ENCODE measurements at places on chromosomes 4 and X.

DNA sequence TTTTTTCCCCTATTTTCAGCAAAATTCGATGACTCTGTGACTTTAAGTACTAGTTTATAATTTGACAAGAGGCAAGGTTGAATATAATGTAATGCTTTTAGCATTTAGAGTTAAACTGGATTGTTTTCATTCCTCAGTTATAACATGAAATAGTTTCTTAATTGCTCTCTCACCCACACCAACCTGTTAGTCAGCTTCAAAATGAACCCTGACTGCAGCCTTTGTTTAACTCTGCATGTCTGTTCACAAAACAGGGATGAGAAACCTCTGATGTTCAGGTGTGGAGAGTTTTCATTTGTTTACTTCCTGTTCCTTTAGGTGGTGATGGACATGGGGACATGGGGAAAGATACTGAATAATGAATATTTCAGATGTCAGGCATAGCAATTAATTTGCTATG, 49.9 kb upstream of the MND1 start:
- no peak for DNase-seq

- DNase-seq, result no peak
Measured at GRCh38 chrX:11138498-11139390, 27.6 kb downstream of the HCCS start.

DNA sequence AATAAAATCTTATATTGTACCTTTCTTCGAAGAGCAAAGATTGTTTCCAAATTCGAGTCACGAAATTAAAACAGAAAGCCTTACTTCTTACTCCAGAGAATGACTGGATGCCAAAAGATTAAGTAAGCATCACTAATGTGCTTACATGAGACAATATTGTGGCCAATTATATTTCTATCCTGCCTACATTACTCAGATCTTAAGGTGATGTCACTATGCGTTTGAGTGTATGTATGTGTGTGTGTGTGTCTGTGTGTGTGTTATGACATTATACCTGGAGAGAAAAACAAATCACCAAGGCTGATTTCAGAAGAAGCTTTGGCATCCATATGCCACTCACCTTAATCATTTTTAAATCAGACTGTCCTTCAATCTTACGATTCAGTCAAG, 556.3 kb downstream of the PPARGC1A start:
- no peak for DNase-seq

- no peak for DNase-seq
Measured at GRCh38 chr4:114132830-114133229, 153.4 kb upstream of the ARSJ start.

DNA sequence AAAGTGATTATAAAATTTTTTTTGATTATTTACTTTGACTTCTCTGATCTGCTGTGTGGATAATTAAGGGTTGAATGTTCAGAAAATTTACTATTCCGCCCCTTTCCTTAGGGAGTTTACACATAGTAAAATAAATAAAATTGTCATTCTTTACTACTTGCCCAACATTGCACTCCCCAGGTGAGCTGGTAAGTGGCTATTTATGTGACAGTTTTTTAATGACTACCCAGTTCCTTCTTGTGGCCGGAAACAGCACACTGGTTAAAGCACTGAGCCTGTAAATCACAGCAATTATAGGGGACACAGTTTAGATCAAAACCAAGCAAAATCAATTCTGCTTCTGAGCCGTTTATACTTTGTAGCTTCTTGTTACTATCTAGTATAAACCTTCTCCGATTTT, 158.1 kb downstream of the FHIP1A start:
- DNase-seq, result no peak

GRCh38 chrX:22686138-22686541, 313.6 kb upstream of the DDX53 start:
- no peak for DNase-seq

DNA sequence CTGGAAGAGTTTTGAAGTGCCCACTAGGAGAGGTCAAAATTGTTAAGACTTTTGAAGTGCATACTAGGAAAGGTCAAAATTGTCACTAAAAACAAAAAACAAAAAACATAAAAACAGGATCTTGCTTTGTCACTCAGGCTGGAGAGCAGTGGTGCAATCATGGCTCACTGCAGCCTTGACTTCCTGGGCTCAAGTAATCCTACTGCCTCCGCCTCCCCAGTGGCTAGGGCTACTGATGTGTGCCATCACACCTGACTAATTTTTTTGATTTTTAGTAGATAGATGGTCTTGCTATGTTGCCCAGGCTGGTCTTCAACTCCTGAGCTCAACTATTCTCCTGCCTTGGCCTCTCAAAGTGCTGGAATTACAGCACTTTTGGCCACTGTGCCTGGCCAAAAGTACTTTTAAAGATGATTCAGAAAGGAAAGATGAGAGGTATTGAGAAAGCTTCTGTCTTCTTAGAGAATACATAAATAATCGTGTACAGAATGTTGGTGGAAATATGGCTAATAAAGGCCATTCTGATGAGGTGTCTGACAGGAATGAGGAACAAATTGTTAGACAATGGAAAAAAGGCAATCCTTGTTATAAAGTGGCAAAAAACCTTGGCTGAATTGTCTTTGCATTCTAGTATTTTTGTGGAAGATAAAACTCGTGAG, 43.3 kb upstream of the STX18 start:
- no peak for DNase-seq

DNA sequence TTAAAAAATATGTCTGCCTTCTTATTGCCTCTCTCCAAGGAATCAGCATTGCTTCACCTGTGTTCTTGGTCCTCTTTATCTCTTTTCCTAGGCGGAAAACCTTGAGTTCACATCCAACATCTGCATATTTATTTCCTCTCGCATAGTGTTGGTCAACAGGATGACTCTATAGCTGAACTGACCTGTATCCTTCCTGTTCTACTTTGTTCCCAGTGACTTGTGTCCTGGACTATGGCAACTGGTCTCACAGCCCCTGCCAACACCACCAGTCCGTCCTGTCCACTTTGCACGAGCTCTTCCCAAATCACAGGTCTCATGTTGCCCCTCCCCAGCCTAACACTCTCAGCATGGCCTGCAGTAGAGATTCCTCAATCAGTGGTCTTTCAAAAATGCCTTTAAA, 2.0 kb downstream of the DIPK2B start:
- DNase-seq, result no peak

DNA sequence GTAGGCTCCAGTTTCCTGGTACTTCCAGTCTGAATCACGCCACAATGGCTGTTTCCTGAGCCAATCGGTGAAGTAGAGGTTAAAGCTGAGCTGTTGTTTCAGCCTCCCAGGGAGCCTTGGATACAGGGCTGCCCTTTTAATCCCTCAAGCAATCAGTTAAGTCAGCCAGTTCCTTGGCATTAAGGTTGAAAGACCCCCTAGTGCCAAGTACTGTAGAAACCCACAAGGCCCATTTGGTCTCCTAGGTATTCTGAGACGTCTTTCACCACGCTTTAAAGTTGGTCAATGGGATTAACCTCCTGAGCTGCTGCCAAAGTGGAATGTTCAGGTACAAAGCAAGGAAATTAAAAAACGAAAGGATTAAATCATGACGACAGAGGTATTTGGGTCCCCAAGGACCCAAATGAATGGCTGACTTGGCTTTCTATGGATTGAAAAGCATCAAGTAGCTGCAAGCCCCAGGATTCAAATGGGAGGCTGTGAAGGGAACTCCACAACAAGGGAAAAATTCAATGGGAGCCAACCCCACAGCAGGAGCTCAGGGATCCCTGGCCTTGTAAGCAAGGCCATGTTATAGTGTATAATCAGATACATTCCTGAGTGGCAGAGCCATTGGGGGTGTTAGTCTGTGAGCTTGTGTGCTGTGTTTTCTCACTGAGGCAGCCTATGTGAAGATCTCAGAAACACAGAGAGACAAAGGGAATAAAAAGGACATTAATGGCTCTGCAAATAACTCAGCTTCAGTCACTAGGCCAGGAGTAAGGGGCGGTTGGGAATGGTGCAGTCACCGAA, 86.0 kb downstream of the ATG4A start:
- no peak for DNase-seq

DNA sequence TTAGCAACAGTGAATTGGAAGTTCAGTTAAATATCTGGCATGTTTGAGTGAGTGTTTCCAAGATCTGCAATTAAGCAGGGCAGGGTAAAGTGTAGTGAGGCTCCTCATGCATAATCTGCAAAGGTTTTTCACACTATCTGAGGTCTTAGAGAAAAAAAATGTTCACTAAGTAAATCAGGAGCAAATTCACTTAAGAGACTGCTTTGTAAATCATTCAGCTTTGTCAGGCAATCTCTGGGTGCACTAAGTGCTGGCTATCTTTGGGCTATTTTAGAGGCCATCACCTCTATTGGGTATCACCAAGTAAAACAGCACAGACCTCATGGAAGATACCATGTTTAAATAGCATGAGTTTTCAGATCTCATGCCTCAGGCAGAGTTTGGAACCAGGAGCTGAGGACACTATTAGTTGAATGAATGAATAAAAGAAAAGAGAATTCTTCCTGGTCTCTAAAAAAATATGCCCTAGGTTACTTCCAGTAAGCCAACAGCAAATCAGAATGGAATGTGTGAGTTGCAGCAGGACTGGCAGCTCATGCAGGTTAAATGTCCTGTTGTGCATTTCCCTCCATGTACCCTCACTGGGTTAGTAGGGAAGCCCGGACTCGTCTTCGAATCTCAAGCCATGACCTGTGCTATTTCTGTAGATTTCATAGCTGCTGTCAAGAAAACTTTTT, 195.3 kb downstream of the KCNIP4 start:
- DNase-seq, result no peak

GRCh38 chr4:15320121-15320678, 107.6 kb upstream of the C1QTNF7 start:
- DNase-seq, result no peak

- DNase-seq, result no peak
Measured at GRCh38 chr4:20954541-20954940, 254.3 kb downstream of the PACRGL start.

DNA sequence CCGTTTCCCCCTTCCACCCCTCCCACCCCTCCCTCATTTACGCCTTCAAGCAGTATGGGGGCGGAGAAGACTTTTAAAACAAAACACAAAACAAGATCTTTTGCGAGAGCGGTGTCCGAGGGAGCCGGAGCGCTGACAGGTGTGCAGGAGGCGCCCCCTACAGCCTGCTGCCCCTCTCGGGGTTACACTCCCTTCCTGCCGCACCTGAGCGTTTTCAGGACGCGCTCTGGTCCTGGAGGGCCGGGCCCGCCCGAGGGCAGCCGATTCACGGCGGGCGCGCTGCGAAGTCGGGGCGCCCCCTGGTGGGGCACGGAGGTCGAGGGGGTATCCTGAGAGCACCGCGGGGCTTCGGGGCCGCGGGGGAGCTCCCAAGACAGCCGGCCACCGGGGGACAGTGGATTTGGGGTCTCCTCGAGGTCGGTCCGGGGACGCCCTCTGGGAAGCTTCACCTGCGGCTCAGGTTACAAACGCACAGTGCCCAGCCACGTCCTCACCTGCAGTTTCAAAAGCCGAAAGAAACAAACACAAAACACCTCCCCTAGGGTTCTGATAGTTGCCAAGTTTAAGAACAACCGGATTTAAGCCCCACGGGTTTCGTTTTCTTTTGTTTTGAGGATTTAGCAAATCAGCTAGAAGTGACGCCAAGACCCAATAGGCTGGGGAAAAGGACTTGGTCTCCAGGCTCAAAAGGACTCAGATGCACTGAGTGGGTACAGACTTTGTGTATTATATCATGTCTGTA, 8.0 kb upstream of the NEUROG2 start:
- DNase-seq, result no peak

DNA sequence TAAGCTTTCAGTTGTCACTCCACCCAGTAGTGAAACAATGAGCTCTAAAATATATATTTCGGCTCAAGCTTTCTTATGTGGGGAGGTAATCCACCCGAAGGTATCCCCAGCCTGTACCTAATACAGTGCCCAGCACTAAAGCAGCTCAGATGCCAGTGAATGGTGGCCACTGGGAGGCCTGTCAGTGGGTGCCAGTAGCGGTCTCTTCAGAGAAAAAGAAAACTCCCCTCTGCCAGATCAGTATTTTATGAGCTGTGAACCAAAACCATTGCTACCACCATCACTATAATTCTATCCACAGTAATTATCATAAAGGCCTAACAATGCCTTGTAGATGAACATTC, 835 bp upstream of the NFKB1 start:
- peak; percentile 26 for DNase-seq

DNA sequence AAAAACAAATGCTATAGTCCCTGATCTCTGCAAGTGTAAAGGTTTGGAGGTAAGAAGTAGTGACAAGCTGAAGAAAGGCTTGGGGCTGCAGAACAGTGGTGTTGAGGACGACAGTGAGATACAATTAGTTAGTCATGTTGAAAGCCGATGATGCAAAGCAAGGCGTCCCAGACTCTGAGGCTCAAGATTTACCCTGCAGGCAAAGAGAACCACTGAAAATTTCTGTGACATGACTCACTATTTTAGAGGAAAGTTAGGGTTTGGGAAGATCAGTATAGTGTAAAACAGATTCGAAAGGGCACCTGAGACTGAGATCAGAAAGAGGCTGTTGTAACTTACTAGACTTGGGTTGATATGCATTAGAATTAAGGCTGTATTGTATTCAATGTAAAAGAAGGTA, 281.3 kb upstream of the FTHL17 start:
- no peak for DNase-seq

GRCh38 chr4:40584517-40585141, 45.0 kb downstream of the RBM47 start:
- DNase-seq, result no peak

- DNase-seq, result no peak
Measured at GRCh38 chrX:24479924-24480323, 14.8 kb downstream of the PDK3 start.

- no peak for DNase-seq
Measured at GRCh38 chr4:74845834-74846233, 51.5 kb upstream of the BTC start.

DNA sequence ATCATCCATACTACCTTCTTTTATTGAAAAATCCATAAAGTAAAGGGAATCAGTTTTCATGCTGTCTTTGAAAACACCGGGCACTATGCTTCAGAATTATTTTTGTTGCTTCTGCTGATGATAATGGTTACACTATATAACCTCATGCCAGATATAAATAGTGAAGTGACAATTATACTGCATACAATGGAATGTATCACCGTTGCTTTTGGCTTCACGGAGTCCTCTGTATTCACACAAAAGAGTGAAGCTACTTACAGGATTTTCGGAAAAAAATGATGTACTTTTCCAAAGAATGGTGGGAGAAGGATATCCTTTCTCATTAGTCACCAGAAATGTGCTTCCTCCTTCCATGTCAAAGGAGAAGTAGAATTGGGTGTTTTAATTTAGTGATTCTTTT, 159.1 kb upstream of the PITX2 start:
- DNase-seq, result no peak

DNA sequence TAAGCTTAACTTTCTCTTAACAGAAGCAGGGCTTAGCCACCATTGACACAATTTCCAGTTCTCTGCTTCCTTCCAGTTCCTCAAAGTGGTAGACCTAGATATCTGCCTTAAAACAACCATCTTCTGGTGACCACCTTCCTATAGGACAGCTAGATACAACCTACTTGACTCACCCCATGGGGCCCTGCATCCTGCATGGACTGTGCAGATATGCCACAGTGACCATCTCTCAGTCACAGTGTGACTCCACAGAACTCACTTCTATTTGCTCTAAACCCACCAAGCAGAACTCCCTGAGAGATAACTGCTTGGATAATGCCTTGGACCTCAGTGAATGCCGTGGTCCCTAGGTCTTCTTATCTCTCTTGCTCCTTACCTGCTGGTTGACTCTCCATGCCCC, 621.6 kb downstream of the IQCM start:
- no peak for DNase-seq

GRCh38 chr4:169407217-169407845, 136.6 kb upstream of the SH3RF1 start:
- DNase-seq, result no peak

GRCh38 chr4:64539234-64539849, 130.1 kb upstream of the TECRL start:
- peak; percentile 49 for DNase-seq

GRCh38 chr4:15004739-15005301, 2.5 kb downstream of the CPEB2 start:
- peak; percentile 86 for DNase-seq
